ENCODE measurements at places on chromosomes 7 and 10.

DNA sequence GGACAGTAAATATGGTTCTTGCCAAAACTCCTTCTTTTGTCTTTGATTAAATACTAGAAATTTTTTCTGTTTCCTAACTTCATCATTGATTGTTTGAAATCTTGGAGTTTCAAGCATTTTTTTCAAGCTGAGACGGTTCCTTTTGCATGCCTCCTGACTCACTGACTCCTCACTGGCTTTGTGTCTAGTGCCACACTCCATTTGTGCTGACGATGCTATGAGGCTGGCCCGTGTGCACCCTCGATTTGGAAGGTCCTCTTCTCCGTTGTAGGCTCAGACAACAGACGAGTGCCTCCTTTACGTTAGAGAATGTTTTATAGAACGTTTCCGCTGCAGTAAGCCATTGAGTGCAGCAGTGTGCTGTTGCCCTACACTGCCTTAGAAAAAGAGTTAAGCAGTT is 10.8 kb upstream of the CSGALNACT2 start:
- no peak for DNase-seq

GRCh38 chr10:43044961-43045621 is 31.8 kb upstream of the RET start:
- DNase-seq = no peak

DNA sequence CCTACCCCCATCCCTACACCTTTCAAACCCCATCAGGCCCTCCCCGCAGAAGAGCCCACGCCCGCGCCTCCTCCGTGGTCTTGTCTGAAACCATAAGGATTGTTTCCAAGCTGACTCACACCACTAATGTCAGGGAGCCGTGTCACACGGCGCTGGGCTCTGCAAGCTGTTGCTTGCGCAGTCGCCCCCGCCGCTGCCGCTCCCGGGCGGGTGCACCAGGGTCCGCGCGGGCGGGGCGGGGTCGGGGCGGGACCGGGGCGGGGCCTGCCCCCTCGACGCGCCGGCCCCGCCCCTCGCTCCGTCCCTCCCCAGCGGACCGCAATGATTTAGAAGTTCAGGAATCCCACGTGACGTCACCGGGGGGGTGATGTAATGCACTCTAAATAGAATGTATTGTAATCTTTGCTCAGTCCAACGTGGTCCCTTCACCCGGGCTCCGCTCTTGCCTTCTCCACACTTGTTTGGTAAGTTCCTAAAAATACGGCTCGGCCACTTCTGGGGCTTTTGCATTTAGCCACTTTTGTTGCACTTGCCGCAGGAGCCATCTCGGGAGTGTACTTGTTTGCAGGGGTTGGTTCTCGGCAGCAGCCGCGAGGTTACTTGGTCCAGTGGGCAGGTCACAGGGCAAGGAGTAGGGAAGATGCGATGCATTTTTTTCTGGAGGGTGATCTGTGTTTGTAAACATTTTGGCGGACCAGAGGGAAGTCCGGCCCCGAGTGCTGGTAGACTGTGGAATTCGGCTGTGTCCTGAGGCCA is 3.2 kb upstream of the CREB5 start:
- no peak for DNase-seq

DNA sequence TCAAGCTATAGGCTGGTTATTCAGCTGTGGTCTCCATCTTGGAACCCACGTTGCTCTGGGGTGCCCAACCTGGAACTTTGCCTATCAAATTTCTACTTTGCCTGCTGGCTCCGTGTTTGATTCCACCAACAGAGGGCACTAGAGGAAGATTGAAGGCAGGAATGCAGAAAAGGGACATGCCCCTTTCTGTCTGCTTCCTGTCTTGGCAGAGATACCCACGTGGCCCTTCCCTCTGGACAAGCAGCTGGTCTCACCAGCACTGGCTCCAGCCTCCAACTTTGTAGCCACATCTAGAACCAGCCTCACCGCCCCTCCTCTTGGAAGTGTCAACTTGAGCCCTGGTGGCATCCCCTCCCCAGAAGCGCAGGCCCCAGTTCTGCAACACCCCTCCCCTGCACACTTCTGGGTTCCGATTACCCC is 52.1 kb upstream of the ZNF438 start:
- peak; percentile 18 for DNase-seq

All from activated effector memory CD4-positive, alpha-beta T cell treated with Interleukin-2 at 50 U/mL for 16 hours (primary cell).